ENCODE measurements at places on chromosomes 6 and 20.

DNA sequence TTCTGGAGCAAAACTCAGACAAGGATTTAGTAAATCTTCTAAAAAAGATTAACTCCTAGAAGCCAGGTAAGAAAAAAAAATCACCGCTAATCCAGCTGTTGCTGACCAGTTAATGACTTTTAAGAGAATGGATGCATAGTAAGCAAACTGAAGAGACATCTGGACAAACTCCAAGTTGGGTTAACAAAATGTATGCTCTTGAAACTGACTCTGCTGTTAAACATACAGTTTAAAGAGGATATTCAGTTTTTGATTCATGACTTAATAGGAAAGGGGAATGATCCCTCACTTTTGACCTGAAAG lies 70.4 kb downstream of the PLAGL1 start:
- DNase-seq, result no peak

DNA sequence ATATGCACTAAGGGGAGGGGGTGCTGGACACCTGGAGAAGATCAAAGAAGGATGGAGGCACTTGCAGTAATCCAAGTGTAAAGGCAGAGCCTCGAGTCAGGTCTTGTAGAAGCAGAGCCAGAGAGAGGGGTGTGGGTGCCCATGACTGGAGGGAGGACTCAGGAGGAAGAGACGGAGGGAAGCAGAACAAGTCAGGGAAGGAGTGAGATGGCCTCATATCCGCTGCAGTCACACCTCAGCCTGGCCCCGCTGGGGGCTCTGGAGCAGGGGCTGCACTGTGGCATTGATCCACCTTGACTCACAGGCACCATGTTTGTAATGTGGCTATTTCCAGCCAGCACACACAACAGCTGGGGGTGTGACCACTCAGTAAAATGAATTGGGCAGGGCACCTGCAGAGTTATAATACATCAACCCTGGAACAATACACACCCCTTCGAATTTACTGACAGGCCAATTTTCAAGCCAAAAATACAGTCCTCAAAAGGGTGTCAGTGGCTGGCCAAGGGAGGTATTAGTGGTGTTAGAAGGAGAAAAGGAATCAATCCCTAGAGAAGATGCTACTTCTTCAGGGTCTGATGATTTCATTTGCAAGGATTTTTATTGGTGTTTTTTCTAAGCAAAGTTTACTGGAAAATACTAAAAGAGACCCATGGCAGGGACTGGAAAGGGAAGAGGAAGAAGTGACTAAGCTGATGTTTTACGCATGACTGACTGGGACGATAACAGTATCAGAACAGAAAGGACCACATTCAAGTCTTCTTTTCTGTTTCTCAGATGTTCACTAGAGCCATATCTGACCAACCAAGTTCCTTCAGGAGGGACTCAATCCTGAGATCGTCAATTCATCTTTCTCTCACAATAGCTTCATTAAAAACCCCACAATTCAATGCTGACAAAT lies 18.9 kb upstream of the NXT1 start:
- DNase-seq, result no peak

DNA sequence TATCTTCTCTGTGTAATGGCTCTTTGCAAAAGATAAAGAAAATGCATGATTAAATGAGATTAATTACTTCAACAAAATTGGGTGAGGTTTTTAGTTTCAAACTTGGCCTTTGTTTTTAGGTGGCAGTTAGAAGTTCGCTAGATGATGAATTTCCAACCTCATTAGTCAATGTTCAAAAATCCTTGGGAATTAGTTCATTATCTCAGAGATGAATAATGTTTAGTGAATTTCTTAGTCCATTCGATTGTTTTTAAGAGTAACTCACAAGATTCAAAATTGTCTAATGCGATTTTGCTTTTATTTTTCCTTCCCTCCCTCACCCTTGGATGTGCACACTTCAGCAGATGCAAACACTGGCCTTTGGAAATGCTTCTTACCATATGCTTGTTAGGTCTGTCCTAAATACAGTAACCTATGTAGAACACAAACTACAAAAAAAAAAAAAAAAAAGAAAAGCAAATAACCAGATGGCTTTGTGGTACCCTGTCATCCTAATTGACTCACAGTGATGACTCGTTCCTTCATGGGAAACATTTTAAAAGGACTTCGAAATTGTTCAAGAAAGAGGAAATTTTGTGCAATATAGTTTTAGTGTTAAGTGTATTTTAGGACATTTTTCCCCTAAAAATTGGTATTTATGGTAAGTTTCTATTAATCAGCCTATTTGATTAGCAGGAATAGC lies 66.7 kb downstream of the FAM229B start:
- no peak for DNase-seq

GRCh38 chr20:52191916-52192718 lies 538 bp upstream of the ZFP64 start:
- peak; percentile 40 for DNase-seq

GRCh38 chr20:37880726-37881591 lies 22.0 kb upstream of the VSTM2L start:
- no peak for DNase-seq

DNA sequence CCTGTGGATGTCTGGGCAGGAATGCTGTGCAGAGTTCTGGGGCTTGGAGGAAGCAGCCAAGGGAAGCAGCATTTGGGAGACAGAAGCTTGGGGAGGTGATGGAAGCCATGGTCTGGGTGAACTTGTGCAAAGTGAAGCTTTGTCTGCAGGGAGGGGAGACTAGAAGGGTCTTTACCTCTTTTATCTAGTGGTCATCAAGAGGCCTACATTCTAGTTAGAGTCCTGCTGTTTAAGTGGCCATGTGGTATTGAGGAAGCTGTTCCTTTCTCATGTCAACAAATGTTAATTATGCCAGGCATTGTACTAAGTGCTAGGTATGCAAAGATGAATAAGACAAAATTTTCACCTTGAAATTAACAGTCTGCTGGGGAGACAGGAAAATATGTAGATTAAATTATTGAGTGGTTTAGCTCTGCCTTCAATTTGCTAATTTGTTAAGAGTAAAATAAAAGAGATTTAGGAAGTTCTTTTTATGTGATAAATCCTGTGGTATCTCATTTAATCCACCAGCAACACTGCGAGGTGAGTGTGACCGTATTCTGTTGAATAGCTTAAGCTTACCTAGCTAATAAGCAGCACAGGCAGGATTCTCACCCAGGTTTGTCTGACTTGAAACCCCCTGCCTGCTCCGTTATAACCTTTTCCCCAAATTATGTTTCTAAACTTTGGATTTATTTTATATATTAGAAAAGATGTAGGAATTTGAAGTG lies 43.1 kb downstream of the ARID1B start:
- no peak for DNase-seq

GRCh38 chr20:3710703-3711483 lies 1.5 kb downstream of the SIGLEC1 start:
- DNase-seq, result peak; percentile 67

DNA sequence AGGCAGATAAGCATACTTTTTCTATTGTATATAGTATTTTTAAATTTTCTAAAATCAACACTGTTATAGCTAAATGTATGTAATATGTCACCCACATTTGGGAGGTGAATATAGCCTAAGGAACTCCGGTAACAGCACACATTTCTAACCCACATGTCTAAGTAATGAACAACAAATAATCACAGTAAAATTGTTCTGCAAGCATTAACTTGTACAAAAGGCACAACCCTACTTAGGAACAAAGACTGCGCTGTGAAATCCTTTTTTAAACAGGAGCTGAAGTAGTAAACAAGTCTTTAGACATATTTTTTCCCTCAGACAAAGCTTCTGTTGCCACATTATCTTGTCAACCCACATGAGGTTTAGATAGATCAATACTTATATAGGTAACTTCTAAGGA lies 872.4 kb upstream of the SLC35B3 start:
- no peak for DNase-seq

GRCh38 chr6:163063561-163063960 lies 335.8 kb downstream of the PACRG start:
- DNase-seq, result no peak

DNA sequence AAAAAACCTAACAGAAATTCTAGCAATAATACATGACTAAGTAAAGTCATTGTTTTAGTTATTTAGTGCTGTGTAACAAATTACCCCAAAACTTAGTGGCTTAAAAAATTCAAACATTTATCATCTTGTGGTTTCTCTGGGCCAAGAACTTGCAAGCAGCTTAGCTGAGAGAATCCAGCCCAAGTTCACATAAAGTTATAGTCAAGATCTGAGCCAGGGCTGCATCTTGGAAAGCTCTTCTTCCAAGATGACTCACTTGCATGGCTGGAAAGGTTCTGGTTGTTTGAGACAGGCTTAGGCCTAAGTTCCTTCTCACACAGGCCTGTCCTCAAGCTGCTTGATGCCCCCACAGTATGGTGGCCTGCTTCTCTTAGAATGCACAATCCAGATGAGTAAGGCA lies 217.8 kb upstream of the TSHZ2 start:
- DNase-seq, result no peak

- no peak for DNase-seq
Measured at GRCh38 chr6:109330263-109330662, 52.0 kb downstream of the CD164 start.

GRCh38 chr6:97059473-97059872 lies 134.9 kb downstream of the KLHL32 start:
- DNase-seq, result peak; percentile 49

DNA sequence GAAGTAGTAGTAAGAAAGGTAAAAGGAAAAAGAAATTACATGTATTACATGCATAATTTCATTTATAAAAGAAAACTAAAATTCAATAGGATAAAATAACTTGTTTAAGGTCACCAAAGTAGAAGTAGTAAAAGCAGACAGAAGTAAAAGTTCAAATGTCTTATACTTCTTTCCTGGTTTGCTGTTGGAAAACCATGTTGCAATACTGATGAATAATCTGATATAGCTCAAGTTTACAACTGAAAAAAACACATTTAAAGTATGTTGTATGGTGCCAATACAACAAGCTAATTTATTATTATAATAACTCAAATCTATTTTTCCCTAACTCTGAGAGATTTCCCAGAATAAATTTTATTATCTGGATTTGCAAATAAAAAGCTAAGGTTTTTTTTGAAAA lies 78.3 kb downstream of the PHIP start:
- DNase-seq, result no peak

GRCh38 chr6:167712731-167713475 lies 113.8 kb upstream of the AFDN start:
- DNase-seq, result no peak

GRCh38 chr6:92779746-92780145 lies 639.6 kb downstream of the EPHA7 start:
- DNase-seq, result no peak

DNA sequence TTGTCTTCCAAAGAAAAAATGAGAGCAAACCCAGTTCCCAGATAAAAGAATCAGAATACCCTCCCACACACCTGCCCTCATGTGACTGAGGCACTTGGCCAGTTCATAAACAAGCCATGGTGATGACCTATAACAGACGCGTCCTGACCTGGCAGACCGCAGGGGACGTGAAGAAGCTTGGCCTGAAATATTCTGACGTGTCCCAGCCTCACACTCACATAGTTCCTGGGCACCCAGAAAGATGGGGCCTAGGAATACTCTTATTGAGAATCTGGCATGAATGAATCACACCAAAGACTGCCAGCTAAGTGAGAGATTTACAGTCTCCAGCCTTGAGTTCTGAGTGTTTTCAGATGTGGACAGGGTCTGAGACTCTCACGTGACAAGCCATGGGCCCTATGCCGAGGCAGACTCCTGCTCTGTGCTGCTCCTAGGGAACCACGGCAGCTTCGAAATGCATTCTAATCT lies 17.2 kb upstream of the MAP3K4 start:
- DNase-seq, result no peak

DNA sequence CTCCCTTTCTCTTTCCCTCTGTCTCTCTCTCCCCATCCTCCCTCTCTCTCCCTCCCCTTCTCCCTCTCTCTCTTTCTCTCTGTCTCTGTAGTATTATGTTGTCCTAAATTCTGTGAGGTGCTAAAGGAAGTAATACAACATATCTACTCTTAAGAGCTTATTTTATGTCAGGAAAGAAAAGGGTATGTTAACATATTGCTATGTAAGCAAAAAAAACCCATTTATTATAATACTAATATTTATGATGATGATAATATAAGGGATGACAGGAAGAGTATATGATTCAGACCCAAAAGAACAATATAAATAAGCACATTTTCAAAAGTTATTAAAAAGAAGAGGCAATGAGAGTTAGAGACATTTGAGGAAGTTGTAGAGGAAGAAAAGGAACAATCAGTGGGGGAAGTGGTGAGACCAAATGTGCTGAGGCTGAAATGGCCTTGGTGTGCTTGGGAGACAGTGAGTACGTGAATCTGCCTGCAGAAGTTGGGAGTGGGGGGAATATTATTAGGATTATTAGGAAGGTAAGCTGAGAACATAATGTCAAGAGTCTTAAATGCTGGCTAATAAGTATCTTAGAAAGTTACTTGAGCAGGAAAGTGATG lies 303.6 kb upstream of the FERMT1 start:
- DNase-seq, result no peak

DNA sequence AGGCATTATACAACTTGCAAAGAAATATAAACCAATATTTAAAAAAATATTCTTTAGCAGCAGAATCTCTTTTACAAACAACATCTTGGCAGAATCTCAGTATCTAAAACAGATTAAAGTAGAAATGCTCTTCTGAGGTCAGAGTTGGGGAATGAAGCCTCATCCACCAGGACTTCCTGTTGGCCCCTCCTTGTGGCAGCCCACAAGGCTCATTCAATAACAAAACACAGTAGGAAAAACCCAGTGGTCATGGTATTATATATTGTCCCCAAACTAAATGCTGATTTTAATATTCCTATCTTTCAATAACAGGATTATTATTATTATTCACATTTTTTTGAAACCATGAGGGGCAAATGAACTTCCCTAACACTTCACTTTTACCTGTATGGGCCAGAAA lies 368.6 kb downstream of the BTBD9 start:
- DNase-seq, result no peak

DNA sequence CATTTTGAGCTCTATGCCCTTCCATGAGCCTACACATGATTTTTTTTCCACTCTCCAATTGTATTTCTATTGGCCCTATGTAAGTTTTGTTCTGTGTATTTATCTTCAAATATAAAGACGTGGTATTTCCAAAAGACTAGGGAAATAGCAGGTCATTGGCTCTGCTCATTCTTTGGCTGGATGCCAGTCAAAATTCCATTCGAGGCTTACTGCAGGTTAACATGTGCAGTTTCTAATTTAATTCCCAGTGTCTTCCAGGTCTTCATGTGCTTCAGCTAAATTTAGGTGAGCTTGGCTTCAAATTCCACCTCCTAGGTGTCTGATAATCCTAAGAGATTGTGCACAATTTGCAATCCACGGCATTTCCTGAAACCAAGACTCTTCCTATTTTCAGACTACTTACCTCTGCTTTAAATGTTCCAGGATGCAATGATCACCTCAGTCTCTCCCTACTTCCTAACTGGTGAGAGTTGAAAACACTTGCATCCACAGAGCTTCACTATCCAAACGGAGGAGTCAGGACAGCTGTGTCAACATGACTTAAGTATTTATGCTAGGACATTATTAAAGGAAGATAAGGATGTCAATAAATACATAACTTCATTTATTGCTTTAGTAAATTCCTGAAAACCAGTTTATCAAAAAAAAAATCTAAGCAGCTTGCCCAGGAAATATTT lies 236.1 kb downstream of the COL12A1 start:
- no peak for DNase-seq

DNA sequence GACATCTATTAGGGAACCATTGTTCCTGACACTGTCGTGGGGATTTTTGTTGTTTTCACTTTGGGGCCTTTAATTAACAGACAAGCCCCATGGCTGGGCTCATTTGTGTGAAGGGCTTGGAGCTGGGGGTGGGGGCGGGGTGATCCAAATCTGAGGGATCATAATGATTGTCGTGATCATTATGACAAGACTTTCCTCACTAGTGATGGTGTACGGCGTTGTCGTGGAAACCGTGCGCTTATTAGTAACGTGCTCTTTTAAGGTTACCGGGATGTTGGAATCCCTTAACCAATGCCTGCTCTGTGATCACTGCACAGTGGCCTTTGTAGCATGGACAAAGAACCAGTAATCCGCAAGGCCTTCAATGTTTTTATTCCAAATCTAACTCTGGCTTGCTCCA lies 18.6 kb downstream of the PDYN start:
- no peak for DNase-seq

All from CD4-positive, alpha-beta T cell treated with Interleukin-2 at 100 ng/mL for 4 hours (primary cell).